ENCODE measurements at places on chromosomes 16 and 17.
A peak's percentile ranks its signal among the peaks of the same experiment; 100 is the strongest.

GRCh38 chr16:50313596-50314478 is 47.5 kb downstream of the ADCY7 start:
- DNase-seq: no peak

GRCh38 chr16:12416136-12416787 is 387.4 kb downstream of the CPPED1 start:
- DNase-seq: no peak

- no peak for DNase-seq
These were observed 177.0 kb downstream of the RGS9 start for GRCh38 chr17:65314212-65314611.

DNA sequence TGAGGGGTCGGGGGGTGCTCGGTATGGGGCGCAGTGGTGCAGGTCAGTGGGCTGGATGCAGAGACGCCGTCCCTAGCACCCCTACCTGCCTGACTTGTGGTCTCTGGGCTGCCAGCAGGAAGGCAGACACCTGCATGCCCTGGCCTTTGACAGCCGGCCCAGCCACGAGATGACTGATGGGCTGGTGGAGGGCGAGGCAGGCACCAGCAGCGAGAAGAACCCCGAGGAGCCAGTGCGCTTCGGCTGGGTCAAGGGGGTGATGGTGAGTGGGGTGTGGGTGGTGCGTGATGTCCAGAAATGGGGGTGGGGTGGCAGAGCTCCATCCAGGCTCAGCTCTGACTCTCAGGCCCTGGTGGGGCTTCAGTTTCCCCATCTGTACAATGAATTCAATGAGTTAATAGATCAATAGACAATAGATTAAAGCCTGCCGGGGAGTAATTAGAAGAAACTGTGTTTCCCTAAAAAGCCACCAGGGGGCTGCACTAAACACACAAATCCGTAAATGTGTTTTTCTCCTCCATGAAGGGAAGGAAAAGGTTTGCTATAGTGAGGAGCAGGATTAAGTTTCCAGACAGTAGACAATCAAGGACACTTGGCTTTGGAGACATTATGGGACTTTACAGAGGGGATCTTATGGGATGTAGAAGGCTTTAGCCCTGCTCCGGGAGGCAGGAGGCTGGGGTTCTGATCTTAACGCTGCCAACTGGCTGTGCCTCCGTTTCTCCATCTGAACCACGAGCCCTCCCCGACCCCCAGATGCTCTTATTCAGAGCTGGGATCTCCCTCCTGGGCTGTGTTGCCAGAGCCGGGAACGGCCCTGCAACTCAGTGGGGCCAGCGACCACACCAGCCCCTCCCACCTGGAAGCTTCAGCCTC is 2.2 kb downstream of the SLC12A3 start:
- peak; percentile 57 for DNase-seq

DNA sequence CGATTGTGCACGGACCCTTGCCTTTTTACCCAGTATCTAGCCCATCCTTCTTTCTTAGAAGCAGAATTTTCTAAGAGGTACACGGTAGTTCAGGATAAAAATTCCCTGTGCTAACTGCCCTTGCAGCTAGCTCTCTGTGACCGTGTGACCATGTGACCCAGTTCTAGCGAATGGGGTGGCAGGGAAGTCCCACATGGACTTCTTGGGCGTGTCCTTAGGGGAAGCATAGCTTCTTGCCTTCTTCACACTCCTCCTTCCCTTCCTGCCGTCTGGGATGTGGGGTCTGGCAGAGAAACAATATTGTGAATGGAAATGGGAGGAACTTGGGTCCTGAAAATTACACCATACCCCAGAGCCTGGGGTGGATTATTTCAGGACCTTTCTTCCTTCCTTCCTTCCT is 670.7 kb downstream of the MAF start:
- DNase-seq: no peak

DNA sequence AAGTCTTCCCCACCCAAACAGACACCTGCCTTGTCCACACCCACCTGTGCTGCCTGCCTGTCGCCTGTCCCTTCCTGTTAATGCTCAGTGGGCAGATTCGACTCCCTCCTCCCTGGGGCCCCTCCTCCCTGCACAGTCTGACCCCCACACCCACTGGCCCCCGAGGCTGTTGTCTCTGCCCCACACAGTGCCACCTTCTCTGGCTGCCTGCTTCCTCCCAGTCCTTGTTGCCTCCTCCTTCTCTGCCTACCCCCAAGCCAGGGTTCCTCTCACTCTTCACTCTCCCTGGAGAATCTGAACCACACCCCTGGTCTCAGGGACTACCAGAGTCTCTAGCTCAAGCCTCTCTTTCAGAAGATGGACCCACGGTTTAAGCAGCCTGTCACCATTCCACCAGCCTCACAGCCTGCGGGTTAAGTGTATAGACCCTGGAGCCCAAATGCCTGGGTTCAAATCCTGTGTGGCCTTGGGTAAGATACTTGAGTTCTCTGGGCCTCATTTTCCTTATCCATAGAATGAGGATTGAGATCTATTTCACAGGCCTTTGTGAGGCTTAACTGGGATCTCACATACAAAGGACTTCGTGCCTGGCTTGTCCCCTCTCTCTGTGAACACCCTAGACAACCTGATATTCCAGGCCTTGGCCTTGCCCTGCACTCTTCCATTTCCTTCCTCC is 3.8 kb upstream of the ARHGAP23 start:
- DNase-seq: no peak

- no peak for DNase-seq
These were observed 39.8 kb downstream of the HSBP1 start for GRCh38 chr16:83847371-83848225.

DNA sequence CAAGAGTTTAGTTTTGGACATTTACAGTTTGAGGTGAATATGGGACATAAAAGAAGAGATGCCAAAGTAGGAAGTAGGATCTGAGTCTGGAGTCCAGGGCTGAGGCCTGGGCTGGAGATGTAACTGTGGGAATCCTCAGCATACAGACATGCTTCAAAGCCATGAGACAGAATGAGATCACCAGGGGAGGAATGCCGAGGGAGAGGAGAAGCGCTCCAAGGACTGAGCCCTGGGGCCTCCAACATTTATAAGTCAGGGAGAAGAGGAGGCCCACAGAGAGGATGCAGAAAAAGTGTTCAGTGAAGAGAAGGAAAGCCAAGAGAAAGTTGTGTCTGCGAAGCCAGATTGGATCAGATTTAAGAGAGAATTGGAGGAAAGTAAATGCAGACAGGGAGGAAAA is 277.5 kb upstream of the MYOCD start:
- DNase-seq: no peak

- no peak for DNase-seq
These were observed 115.7 kb downstream of the ZNF423 start for GRCh38 chr16:49740256-49740655.

GRCh38 chr16:35750157-35750689 is 2290.8 kb downstream of the TP53TG3F start:
- no peak for DNase-seq

DNA sequence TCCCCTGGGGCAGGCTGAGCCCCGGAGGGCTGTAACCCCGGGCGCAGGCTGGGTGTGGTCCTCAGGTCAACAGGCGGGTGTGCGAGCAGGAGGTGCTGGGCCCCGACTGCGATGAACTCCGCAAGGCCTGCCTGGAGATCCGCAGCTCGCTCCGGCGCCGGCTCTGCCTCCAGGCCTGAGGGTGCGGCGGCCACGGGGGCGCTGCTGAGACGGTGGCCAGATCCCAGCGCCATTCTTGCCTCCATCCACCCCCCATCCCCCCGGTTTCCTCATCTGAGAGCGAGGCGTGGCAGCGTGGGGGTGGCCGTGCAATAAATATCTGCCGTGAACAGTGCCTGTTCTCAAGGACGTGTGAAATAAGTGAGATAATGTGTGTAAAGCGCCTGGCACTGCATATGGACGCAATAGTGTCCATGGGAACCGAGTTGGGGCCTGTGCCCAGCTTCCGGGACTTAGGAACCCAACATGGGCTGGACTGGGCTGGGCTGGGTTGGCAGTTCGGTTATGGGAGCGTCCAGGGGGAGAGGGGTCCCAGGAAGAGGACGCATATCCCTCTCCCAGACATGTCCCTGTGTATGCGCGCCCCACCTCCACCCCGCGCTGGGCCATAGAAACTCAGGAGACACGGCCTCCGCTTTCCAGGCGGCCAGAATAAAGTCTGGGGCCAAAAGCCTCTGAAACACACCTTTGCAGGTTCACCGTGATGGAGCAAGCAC is 15.0 kb downstream of the ZNF213 start:
- DNase-seq: no peak

DNA sequence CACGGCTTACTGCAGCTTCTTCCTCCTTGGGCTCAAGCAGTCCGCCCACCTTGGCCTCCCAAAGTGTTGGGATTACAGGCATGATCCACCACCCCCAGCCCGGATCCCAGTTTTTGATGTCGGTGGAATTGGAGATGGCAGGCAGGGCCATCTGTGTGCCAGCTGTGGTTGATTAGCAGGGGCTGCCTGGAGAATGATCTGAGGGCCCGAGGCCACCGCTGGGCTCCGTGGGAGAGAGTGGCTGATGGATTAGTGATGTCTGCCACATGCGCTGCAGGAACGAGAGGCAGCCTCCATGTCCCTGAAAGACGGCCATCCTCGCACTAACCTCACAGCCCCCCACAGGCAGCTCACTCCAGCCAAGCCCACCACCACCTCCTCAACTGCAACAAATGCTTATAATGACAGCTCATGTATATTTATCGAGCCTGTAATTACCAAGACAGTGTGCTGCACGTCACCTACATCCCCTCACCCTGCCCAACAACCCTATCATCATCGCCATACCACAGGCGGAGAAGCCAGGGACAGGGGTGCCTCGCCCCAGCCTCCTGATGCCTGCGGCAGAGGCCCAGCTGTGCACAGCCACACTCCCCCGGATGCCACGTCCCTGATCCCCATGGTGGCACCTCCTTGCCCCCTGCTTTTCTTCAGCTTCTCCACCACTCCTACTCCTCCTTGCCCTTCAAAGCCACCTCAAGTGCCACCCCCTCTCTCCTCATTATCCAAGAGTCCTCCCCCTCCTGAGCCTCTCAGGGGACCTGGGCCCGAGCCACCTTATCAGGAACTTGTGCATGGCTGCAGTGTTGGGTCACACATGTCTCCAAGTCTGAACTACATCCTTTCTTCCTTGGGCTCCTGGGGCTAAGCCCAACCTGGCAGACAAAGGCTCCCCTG is 33.2 kb downstream of the ACTG1 start:
- DNase-seq: no peak

DNA sequence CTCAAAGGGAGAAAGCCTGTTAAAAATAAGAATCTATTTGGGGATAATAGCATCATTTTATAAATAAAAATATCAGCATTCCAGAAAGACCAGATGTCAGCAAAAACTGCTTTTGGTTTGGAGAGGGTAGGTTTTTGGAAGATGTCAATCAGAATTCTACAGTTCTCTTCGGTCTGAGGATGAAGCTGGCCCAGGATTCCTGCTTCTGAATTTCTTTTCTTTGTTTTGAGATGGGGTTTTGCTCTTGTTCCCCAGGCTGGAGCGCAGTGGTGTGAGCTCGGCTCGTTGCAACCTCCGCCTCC is 31.0 kb upstream of the PITPNA start:
- DNase-seq: no peak

- DNase-seq: no peak
These were observed 1.1 kb upstream of the CRHR1 start for GRCh38 chr17:45782889-45783592.

DNA sequence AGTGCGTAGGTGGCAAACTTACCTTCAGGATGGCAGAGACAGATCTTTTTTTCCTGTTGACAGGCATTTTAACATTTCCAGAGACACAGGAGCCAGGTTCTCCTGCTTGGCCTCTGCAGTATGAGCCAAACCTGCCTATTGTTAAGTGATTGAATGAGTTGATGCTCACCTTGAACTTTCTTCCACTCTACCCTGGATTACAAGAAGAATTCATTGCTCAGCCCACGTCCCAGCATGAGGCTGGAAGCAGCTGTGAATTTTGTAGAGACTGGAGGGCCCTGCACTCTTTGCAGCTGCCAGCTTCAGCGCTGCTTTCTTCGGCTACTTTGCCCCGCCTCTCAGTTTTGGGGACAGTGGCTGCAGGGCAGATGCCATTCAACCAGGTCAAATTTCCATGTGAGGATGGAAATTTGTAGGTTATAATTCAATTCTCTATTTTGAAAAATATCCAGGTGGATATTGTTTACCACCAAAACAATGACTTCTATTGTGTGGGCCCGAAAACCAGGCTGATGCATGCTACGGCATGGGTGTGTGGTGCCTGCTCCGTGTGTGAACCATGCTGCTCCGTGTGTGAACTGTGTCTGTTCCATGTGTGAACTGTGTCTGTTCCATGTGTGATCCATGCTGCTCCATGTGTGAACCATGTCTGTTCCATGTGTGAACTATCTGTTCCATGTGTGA is 75.2 kb upstream of the METTL9 start:
- no peak for DNase-seq

GRCh38 chr17:73498886-73499554 is 145.2 kb downstream of the SDK2 start:
- DNase-seq: no peak

DNA sequence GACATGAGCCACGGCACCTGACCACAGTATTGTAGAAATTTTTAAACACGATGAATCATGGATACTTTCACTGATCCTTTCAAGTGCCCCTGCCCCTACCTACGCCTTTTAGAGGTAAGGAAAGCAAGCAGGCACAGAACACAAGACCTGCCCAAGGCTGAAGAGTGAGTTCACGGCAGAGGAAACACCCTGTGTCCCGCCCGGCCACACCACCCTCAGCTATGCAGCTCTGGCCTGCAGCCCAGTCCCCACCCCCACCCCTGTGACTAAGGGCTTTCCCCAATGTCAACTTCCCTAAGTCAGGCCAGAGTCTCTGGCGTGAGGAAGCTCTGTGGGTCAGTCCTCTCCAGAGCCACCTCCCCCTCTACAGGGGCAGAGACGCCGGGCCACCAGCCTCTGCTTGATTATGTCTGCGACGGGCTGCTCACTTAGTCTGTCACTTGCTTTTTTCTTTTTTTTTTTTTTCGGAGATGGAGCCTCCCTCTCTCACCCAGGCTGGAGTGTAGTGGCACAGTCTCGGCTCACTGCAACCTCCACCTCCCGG is 8.4 kb downstream of the SLC16A5 start:
- DNase-seq: no peak

- DNase-seq: no peak
These were observed 1.9 kb downstream of the ACSF3 start for GRCh38 chr16:89095491-89095951.

DNA sequence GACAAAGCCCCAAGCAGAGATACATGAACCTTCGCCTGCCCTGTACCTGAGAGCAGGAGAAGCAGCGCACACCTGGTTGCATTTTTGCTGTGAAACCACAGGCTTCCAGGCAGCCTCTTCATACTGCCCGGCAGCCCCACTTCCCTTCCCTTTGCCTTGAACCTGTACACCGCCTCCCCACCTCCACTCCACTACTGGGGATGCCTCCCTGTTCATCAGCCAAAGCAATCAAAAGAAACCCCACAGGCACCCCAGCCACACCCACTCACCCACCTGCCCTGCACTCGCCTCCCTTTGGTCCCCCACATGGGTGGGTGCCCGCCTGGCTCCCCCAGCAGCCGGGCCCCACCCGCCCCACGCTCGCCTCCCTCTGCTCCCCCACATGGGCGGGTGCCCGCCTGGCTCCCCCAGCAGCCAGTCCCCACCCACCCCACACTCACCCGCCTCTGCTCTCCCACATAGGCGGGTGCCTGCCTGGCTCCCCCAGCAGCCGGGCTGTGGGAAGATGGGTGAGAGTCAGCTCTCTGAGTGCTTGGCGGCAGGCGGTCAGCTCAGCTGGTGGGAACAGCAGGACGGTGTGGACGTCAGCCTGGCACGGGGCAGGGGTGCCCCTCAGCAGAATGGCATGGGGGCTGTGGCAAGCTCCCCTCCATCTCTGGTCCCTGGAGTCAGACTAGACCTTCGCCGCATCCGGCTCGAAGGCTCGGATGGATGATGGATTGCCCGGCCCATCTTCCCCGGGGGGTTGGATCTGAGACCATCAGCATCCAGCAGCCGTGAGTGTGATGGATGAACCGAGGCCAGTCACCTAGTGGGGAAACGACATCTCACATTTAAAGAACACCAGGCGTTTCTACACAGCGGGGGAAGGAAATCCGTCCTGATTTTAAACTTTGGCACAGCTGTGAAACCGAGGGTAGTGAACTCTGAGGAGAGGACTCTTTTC is 135.6 kb downstream of the BANP start:
- no peak for DNase-seq
